ENCODE measurements at places on chromosomes 6 and 20.

GRCh38 chr20:35226884-35227681 lies 593 bp downstream of the MMP24 start:
- DNase-seq = no peak

GRCh38 chr6:38370653-38371601 lies 268.8 kb downstream of the BTBD9 start:
- no peak for DNase-seq

- no peak for DNase-seq
These were observed 5.8 kb downstream of the SYNE1 start for GRCh38 chr6:152631376-152631775.

DNA sequence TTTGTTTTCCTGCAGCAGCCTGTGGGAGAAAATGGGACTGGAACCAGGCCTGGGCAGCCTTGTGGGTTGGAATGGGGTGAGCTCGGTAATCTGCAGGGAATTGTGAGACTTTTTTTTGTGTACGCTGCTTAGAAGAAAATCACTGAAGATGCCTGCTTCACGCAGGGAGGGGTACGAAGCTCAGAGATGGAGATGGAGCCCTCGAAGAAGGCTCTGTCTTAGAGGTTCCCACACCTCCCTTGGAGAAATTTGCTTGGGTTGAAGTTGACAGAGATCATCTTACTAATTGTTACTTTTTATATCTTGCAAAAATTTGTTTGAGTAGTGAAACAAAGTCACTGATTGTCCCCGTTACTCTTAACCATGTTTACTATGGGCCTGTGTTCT lies 894 bp downstream of the PYGB start:
- DNase-seq = no peak

GRCh38 chr6:104229057-104229456 lies 630.7 kb downstream of the HACE1 start:
- no peak for DNase-seq

- DNase-seq = no peak
These were observed 199.0 kb upstream of the HSF2 start for GRCh38 chr6:122200440-122200839.

DNA sequence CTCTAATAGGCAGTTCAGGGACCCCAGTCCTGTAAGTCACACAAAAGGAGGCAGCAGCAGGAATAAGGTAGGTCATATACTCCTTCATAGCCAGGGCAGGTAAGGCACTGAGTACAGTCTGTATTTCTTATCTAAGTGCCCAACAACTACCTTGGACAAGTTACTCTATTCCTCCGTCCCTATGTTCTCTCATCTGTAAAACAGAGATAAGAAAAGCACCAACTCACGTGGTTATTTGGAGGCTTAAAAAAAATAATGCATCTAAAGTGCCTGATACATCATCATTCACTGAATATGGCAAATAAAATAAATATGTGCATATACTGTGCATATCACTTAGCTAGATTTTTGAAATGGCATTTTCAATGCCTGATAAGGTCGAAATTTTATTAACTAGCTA lies 298.1 kb upstream of the CDYL start:
- no peak for DNase-seq

DNA sequence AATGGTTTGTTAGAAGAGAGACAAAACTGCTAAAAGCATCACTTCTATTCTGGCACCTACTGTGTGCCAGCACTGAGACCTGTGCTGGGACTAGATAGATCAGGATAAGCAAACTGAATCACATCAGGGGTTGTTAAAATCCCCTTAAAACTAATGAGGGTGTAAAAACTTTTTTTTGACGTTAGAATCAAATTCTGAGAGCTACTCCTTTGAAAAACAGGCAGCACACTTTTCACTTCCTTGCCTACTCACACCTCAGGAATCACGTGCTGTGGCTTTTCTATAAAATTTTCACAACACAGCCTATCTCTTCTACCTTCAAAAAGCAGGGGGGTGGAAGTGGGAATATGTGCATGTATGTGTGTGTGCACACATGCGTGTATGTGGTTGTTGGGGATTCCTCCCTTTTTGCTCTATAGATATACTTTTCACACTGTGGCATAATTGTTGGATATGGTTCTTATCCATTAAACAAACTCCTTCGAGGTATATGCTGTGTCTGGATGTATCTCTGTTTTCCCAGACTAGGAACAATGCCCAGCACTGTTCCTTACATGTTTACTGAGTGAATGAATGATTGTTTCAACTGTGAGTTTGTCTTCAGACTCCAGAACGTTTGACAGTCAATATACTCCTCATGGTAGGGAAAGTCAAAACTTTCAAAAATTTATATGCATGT lies 105.4 kb downstream of the FYN start:
- DNase-seq = no peak

GRCh38 chr6:142469220-142469619 lies 167.4 kb downstream of the ADGRG6 start:
- DNase-seq = no peak

DNA sequence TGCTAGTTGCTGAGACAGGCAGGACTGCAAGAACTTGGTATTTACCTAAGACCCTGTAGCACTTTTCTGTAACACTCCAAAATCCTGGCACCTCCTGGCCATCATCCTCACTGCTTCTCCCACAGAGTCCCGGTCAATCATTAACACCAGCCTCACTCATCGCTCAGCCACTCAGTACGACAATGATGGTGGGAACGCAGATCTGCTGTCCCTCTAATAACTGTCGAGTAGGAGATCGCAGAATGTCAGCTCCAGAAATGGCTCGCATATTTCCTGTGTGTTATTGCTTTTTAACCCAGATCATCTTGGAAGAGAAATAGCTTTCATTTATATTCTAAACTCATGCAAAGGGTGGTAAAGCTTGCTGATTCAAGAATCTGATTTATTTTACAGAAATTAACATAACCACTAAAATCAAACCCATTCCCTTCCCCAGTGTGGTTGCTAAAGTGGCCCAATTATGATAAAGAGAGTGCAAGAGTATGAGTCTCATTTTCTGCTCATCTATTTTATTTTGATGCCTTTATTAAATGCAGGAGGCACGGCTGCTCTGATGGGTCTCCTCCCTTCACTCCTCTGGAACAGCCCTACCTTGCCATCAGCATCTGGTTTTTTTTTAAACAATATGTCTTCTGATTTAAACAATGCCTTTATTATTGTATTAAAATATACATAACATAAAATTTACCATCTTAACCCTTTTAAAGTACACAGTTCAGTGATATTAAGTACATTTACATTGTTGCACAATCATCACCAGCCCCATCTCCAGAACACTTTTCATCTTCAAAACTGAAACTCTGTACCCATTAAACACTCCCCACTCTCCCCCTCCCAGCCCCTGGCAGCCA lies 28.3 kb upstream of the GGTLC1 start:
- DNase-seq = no peak

DNA sequence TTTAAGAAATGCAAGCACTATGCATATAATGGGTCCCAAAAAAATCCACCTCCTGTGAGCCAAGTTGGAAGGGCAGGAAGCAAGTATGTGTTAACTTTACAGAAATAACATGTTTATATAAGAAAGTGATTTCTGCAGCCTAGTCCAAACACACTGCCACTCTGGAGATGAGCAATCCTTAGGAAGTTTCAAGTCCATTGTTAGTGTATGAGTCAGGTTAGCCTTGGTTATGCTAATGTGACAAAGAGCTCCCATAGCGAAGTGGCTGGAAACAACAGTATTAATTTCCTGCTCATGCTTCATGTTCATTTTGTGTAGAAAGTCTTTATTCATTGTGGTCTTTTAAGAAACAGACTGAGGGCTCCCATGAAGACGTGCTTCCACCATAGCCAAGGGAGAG lies 121.4 kb downstream of the TBXT start:
- no peak for DNase-seq

- DNase-seq = no peak
These were observed 60.0 kb upstream of the PIM1 start for GRCh38 chr6:37109714-37110499.

DNA sequence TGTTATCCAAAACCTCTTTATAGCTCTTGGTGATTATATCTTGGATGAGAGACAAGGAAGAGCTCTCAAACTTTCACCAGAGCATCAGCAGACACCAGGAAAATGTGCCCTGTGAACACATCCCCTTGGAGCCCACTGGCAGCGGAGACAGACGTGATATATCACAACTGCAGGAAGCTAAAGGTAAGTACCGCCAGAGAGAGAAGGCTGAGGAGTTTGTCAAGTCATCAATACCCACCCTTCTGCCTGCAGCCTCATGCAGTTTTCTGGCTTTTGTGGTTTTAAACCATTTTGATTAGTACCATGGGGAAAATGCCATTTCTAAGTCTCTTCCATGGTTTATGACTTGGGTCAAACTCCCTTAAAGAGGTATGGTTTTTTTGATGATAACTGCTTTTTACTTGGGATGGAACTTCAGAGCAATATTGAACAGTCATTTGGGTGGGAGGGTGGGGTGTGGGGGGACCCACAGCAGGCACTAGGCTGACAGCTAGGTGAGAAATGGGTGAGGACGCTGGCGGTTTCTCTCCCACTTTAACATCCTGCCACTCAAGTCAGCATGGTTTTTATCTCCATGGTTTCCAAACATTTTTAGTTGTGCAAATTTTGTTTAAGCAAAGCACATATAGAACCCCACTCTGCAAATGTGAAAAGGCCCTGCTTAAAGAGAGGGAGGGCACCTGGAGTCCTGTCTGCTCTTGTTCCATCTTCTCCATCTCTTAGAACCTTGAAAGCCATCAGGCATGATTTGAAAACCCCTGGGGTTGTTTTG lies 108.4 kb downstream of the SCML4 start:
- DNase-seq = no peak

DNA sequence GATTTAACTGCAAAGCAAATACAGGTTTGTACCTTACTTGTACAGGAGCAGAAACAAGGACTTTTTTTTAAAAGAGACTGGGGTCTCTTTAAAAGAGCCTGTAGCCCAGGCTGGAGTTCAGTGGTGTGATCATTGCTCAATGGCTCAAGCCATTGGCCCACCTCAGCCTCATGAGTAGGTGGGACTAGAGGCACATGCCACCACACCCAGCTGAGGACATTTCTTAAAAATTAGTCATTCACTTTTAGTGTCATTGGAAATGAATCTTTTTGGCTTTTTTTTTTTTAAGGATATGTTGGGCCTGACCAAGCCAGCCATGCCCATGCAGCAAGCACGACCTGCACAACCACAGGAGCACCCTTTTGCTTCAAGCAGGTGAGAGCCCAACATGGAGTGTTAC lies 16.9 kb downstream of the SEC23B start:
- no peak for DNase-seq

DNA sequence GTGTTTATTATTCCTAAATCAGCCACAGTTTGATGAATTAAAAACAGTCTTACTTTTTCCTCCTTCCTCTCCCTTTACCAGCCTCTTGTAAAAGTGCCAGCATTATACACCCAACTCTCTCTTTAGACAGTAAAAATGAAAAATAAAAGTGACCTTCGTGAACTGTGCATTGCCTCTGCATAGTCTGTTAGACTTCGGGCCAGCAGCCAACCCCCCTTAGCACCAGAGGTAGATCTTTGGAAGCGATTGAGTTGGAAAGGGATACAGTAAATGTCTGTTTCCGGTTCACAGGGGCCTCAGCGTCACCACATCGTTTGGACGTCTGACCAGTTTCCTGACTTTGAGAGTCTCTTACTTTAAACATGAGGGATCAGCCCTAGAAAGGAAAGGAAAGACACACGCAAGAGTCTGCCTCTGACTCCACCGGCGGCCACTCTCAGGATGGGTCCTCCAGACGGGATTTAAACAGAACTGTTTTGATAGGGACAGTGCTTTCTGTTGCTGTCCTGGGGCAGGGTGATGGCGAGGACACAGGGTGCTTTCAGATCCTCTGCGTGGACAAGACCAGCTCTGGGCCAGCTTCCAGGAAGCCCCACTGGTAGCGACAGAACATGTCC lies 206.6 kb upstream of the PREP start:
- DNase-seq = no peak

- no peak for DNase-seq
These were observed 45.9 kb upstream of the EMILIN3 start for GRCh38 chr20:41412324-41413120.

DNA sequence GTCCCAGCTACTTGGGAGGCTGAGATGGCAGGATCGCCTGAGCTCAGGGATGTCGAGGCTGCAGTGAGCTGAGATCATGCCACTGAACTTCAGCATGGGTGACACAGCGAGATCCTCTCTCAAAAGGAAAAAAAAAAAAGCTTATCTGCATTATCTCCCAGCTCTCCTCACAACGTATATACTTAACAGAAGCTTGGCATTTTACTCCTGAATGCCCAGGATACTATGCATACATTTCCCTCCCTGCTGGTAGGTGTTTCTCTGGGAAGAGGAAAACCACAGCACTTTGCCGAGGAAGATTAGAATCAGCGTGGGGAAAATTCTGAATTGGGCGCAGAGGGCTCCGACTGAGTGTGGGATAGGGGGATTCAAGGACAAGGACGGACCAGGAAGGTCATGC lies 800.6 kb downstream of the DHX35 start:
- no peak for DNase-seq

GRCh38 chr20:22744341-22745193 lies 160.2 kb upstream of the FOXA2 start:
- DNase-seq = no peak

GRCh38 chr6:16540804-16541752 lies 220.2 kb downstream of the ATXN1 start:
- no peak for DNase-seq

DNA sequence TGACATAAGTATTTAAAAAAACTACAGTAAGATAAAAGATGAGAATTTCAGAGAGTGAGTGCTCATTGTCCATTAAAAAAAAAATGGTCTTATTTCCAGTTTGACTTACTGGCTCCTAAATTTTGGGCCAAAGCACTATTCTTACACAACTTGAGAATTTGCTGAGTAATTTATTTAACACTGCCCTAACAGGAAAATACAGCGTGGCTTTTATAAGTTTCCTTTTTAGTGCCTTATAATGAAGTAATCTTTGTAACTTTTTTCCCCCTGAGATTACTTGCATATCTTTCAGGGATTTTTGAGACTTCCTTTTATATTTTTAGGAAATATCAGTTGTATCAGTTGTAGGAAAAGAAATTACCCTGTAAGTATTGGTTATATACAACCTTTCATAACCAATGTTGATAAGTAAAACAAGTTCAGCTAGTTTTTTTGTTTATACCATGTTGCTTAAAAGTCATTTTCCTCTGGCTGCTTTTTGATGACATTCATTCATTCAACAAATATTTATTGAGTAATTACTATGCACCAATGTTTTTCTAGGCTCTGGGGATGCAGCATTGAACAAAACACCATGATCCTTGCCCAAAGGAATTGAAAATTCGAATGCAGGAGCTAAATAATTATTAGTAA lies 106.4 kb upstream of the SGK1 start:
- DNase-seq = no peak

DNA sequence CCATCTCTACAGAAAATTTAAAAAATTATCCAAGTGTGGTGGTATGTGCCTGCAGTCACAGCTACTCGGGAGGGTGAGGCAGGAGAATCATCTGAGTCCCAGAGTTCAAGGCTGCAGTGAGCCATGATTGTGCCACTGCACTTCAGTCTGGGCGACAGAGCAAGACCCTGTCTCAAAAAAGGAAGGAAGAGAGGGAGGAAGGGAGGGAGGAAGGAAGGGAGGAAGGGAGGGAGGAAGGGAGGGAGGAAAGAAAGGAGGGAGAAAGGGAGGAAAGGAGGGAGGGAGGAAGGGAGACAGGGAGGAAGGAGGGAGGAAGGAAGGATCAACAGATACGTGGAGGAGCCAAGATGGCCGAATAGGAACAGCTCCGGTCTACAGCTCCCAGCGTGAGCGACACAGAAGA lies 90.1 kb downstream of the ZNF217 start:
- DNase-seq = no peak

GRCh38 chr6:127634178-127634577 lies 57.2 kb downstream of the C6orf58 start:
- no peak for DNase-seq

- DNase-seq = no peak
These were observed 92.0 kb downstream of the ATXN1 start for GRCh38 chr6:16669227-16669626.

- no peak for DNase-seq
These were observed 518.1 kb downstream of the TFAP2A start for GRCh38 chr6:9896806-9897205.
